ENCODE measurements at places on chromosomes 7 and 10.

DNA sequence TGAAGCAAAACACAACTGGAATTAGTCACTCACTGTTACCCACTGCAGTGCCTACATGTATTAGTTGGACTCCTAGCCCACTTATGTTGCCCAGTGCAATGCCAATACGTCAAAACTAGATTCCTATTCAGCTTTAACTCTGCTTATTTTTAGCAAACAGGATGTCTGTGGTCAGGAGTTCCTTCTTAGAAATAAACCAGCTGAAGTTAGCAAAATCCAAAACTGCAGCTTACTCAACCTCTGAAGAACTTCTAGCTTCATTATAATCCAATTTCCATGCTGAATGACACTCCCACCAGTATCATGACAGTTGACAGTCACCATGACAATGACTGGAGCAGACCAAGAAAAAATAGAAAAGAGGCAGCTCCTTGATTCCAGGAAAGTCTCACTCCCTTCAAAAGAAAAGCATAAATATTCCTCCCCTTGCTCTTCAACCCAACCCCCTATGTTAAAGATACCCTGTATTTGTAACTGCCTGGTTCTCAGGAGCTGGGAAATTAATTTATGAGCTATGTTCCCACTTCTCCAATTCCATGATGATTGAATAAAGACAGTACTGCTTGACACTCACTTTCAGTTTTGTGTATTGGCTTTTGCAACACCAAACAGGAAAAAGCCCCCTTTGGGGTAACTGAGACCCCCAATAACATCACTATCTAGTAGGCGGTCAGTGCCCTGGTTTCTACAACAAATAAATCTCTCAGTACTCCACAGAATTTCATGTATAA is 327.4 kb downstream of the SORCS1 start:
- DNase-seq: no peak

DNA sequence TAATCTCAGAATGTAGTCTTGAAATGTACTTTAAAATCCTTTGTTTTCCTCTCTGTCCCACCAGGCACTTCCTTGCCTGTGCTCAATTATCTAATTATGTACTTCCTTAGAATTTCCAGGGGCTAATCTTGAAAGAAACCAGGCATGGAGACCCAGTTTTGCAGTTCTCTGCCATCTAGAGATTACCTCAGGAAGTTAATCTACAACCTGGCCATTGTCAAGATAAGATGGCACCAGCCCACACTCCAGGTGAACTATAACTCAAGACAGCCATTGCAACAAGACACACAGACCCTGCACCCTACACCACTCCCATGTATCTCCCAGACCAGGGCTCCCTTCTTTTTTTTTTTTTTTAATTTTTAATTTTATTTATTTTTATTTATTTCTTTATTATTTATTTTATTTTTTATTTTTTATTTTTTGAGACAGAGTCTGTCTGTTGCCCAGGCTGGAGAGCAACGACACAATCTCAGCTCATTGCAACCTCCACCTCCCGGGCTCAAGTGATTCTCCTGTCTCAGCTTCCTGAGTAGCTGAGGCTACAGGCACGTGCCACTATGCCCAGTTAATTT is 85.9 kb upstream of the TRIM24 start:
- DNase-seq: no peak

- DNase-seq: no peak
These were observed 108.3 kb downstream of the SUGCT start for GRCh38 chr7:40243076-40243475.

- DNase-seq: no peak
These were observed 1004.9 kb downstream of the KCNMA1 start for GRCh38 chr10:76632767-76633051.

- no peak for DNase-seq
These were observed 18.7 kb upstream of the CD36 start for GRCh38 chr7:80619741-80620140.

- no peak for DNase-seq
These were observed 278.3 kb upstream of the ZNF32 start for GRCh38 chr10:43926875-43927406.

- DNase-seq: no peak
These were observed 14.4 kb upstream of the AKR1C3 start for GRCh38 chr10:5079836-5080235.

DNA sequence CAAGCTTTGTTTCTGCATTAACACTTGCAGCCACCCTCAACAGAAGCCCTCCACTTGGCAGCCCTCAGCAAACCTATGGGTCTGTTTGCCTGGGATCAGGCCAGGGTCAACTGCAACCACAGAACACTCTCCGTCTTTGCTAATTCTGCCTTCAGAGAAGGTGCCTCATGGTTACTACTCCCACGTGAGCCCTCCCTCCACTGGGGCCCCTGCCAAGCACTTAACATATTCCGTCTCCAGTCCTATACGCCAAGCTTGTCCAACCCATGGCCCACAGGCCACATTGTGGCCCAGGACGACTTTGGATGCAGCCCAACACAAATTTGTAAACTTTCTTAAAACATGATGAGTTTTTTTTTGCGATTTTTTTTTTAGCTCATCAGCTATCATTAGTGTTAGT is 54.7 kb downstream of the HSPA12A start:
- no peak for DNase-seq

DNA sequence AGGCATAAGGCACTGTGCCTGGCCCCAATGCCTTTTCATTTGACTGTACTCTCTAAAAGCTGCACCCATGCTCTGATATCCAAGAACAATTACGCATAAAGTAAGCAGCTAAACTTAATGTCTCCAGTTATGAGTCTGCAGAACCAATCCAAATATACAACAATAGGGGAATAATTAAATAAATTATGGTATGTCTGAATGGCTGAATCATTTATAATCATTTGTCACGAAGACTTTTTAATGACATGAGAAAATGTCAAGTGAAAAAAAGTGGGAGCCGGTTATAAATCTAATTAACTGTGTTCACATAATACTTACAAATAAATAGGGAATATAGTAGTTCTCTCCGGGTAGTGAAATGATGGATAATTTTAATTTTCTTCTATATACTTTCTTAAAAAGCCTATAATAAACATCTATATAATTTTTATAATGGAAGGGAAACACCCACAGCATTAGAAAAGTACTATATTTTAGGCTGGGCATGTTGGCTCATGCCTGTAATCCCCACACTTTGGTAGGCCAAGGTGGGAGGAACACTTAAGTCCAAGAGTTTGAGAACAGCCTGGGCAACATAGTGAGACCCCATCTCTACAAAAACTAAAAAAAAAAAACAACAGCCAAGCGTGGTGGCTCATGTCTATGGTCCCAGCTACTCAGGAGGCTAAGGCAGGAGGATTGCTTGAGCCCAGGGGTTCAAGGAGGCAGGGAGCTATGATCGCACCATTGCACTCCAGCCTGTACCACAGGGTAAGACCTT is 14.2 kb downstream of the SLC37A3 start:
- DNase-seq: no peak

GRCh38 chr10:17229717-17229966 is 1.6 kb downstream of the VIM start:
- no peak for DNase-seq

DNA sequence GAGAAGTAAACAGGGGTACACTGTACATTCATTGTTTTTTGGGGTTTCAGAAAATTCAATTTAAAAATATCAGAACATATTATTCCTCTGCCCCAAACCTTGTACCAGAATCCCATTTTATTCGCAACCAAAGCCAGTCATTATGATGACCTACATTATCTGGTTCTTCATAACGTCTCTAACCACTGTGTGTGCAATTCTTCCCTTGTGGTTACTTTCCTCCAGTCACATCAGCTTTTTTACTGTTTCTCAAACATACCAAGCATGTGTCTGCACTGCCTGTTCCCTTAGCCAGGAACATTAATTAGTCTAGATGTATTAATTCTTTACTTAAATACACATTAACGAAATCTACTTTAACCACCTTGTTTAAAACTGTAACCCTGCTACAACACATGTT is 64.8 kb downstream of the THSD7A start:
- DNase-seq: no peak

DNA sequence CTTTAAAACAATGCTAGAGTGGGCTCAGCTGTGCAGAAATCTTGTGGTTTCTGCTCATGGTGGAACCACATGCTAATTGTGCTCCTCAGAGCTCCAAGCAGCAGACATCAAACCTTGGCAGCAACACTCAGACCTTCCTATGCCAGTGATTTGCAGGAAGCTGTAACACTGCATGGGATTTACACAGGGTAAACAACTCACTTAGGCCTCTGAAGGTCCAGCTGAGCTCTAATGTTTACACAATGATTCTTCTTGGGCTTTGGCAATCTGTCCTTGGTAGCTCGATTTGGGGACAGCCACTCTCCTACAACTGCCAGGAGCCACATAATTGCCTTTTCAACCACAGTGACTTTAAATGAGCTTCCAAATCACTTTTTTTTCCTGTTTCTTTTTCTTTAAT is 97.7 kb upstream of the PDLIM1 start:
- peak; percentile 17 for DNase-seq

- DNase-seq: no peak
These were observed 257.6 kb downstream of the MAD1L1 start for GRCh38 chr7:1975179-1975578.

- DNase-seq: peak; percentile 69
These were observed 72.0 kb downstream of the DGKI start for GRCh38 chr7:137774793-137775201.

DNA sequence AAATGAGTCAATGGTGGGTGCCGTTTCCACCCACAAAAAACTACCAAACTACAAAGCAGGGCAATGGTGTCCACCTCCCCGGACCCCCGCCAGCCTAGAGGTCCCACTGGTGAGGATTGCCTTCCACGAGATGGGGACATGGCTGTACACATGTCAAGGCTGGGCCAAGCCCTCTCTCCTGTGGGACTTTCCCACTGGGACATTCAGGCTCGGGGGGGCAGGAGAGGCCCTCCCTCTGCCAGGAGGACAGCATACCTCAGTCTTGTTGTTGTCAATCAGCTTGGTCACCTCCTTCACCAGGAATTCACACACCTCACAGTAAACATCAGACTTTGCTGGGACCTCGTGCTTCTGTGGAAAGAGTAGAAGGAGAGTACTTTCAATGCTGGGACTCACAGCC is 31.1 kb downstream of the PSAP start:
- DNase-seq: no peak

DNA sequence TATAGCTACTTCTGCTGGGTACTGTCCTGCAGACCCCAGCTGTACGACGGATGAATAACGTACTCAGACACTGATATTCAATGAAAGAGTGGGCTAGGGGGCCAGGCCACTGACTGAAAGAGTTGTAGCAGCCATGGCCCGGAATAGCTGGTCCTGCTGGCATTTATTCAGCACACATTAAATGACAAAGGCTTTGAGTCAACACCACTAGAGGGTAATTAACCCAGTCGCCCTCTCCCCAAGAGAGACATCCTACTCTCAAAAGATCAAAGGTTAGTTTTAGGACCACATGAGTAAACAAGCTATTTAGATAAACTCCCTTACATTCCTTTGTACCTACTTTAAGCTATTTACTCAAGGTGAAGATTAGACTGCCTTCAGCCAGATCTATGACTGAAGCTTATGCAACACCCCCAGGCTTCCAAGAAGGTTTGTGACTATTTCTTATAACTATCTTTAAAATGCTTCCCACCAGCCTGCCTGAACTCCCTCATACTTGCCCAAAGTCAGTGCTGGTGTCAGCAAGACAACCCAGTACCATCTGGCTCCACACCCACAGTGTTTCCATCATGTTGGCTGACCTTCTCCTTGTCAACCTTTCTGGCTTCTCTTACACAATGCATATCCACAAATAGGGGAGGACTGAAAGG is 629.1 kb downstream of the SORCS1 start:
- DNase-seq: no peak

- DNase-seq: no peak
These were observed 89.1 kb downstream of the KIAA1549 start for GRCh38 chr7:138892006-138892630.

GRCh38 chr7:108086546-108086945 is 43.6 kb downstream of the LAMB4 start:
- DNase-seq: no peak

GRCh38 chr7:121006711-121007315 is 18.3 kb downstream of the CPED1 start:
- peak; percentile 9 for DNase-seq

- DNase-seq: no peak
These were observed 10.8 kb upstream of the ETV1 start for GRCh38 chr7:14000247-14000646.

GRCh38 chr10:18094793-18095192 is 45.4 kb upstream of the CACNB2 start:
- no peak for DNase-seq

DNA sequence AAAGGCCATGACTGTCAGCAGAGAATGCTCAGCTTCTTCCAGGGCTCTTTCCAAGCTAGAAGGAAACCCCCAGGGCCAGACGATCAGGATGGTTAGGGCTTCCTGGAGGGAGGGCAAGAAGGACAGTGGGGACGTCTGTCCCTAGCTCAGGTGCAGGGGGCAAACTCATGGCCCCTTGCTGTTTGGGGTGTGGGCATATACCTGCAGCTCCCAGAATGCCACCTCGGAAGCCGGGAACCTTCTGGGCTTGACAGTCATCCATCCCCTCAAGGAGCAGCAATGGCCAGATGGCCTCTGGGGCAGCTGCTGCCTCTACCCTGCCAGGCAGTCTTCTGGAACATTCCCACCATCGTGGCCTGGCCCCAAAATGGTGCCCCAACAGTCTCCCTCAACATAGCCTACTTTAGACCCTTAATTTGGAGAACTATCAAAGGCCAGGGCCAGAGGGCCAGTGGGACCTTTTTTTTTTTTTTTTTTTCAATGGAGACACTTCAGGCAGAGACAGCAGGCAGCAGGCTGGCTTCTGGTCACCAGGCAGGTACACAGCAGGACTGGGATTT is 40.2 kb upstream of the ZMIZ1 start:
- no peak for DNase-seq

- no peak for DNase-seq
These were observed 79.2 kb downstream of the C7orf25 start for GRCh38 chr7:42832667-42833066.

- DNase-seq: no peak
These were observed 47.7 kb downstream of the TBXAS1 start for GRCh38 chr7:139876622-139877283.

GRCh38 chr10:99743841-99744240 is 11.8 kb downstream of the CUTC start:
- no peak for DNase-seq

DNA sequence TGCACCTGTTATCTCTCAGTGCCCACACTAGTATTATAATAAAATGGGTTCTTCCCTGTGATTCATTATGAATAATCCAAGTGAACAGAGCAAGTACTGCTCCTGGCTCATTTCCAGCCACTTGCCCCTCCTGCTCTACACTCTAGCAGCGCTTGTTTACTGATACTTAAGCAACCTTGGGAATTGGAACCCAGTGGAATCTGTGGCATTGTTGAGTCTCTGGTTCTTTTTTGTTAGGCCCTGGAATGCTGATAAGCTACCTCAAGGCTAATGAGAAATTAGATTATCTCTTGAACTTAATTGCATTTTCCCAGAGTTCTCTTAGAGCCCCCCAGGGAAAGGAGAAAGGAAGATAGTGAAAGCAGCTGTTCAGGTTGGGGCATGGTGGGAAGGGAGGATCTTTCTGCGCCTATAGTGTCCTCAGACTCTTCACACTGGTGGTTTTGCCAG is 34.0 kb downstream of the PRKAR2B start:
- DNase-seq: peak; percentile 62
